ENCODE measurements at places on chromosomes 12 and 14. TPM values are rescaled to one million over a fixed set of nuclear protein-coding genes. Genes with fewer than 3 reads are reported as not detected.

GRCh38 chr12:106086696-106087095 lies 52.1 kb downstream of the NUAK1 start:
- DNase-seq, result no peak

The LMNTD1 gene
- total RNA-seq, result not detected

GRCh38 chr12:127363392-127363791 lies 903.6 kb upstream of the TMEM132C start:
- DNase-seq, result no peak

DNA sequence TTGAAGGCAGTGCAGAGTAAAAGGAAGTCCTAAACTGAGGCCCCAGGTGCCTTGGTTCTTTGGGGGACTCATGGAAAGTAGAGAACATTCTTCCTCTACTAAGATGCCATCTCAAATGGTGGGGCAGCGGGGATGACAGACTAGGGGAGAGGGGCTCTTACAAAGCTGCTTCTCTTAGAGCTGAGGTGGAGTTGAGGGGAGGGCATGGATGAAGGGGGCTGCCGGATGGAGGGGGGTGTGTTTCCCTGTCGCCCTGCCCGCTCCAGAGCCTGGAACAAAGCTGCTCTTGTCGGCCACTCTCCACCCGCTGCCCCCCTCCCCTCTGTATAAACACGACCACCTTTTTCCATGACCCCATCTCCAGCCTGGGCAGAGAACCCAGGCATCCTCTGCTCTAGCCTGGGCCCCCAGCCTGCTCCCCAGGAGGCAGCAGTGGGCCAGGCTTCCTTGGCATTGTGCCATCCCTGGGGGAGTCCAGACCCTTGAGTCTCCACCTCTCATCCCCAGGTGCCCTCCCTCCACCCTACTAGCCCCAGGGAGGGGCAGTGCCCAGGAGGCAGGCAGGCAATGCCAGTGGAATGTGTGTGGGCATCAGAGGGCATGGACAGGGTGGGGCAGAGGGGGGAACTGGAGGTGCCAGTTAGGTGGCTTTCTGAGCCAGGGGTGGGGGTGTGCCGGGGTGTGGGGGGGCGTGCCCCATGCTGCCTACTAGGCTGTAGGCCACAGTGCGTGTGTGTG lies 1.7 kb downstream of the RARG start:
- no peak for DNase-seq

The TAS2R50 gene
- total RNA-seq, result 2.0 TPM

The HOXC6 gene
- 4.5 TPM for total RNA-seq

DNA sequence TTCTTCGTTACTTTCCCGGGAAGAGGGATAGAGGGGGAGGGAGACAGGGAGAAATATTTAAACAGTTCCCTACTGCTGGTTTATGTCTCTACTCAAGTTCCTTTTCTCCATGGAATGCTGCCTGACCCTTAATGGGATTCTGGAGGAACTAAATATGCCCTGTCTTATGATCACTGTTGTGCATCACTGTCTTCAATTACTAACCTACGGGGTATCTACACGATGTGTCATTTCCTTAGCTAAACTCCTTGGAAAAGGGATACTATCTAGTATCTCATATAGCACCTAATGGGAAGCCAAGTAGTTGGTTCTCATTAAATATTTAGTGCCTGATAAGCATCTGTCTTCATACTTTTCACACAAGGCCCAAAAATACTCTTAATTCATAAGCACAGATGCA lies 37.5 kb upstream of the FBLN5 start:
- DNase-seq, result no peak

- no peak for DNase-seq
Observed at GRCh38 chr14:82385048-82385447, 851.4 kb upstream of the SEL1L start.

DNA sequence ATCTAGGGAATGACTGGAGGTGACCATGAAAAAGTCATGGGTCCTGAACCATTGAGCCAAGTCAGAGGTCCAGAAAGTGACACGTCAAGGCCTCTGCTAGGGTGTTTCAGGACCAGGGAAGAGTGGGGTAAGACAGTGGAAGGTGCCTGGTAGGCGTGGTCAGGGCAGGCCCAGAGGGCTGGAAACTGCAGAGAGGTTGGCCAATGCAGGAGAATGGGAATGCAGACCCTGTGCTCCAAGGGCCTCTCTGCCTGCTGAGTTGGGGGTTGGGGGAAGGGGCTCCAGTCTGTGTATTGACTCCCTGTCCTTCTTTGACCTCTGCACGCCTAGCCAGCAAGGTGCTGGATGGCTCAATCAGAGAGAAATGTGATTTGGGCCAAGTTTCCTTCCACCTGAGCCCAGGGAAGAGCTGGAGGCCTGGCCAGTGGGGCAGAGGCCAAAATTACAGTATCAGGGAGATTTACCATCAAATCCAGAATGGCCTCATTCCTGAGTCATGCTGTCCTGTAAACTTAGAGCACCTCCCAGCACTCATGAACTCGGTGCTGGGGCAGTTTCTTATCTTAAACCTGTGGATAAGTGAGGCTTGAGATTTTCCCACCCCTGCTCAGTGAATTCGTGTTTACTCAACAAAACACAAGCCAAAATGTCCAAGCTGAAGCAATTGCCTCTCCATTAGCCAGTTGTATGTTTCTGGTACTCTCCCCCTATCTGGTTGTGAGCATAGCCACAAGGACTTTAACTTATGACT lies 24.4 kb downstream of the IRF2BPL start:
- peak; percentile 78 for DNase-seq

The MYF5 gene
- not detected for total RNA-seq

GRCh38 chr12:159156-159782 lies 54.7 kb downstream of the SLC6A12 start:
- DNase-seq, result no peak

DNA sequence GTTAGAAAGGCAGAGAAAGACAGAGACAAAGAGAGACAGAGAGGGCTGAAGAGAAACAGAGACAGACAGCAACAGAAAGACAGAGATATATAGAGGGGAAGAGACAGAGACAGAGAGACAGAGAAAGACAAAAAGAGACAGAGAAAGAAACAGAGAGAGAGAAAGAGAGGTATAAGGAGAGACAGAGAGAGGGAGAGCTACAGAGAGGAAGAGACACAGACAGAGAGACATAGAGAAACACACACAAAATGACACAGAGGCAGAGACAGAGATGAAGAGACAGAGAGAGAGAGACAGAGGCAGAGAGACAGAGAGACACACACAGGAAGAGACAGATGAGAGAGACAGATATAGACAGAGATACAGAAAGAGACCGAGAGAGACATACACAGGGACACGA lies 168.6 kb downstream of the TMEM121 start:
- no peak for DNase-seq

GRCh38 chr12:120841525-120841924 lies 62.6 kb downstream of the SPPL3 start:
- DNase-seq, result no peak

The OTOGL gene
- 0.44 TPM for total RNA-seq

- DNase-seq, result no peak
Observed at GRCh38 chr12:101698800-101699347, 1.4 kb downstream of the CHPT1 start.

The C14orf180 gene
- 2.4 TPM for total RNA-seq

The CDH24 gene
- 6.7 TPM for total RNA-seq

Measured in hepatocyte (in vitro differentiated cells).